Immature natural killer cell (primary cell): ENCODE measurements at places on chromosomes 2 and 18. TPM values are rescaled to one million over a fixed set of nuclear protein-coding genes. Genes with fewer than 3 reads are reported as not detected.

- no peak for DNase-seq
Observed at GRCh38 chr18:38933910-38934510, 1368.4 kb upstream of the CELF4 start.

- DNase-seq: no peak
Observed at GRCh38 chr2:54589340-54590215, 133.5 kb downstream of the SPTBN1 start.

GRCh38 chr2:24771764-24772586, 21.2 kb downstream of the PTRHD1 start:
- no peak for DNase-seq

- no peak for DNase-seq
Observed at GRCh38 chr2:162821176-162821575, 17.4 kb downstream of the KCNH7 start.

Gene DCDC2C
- polyA plus RNA-seq: not detected

DNA sequence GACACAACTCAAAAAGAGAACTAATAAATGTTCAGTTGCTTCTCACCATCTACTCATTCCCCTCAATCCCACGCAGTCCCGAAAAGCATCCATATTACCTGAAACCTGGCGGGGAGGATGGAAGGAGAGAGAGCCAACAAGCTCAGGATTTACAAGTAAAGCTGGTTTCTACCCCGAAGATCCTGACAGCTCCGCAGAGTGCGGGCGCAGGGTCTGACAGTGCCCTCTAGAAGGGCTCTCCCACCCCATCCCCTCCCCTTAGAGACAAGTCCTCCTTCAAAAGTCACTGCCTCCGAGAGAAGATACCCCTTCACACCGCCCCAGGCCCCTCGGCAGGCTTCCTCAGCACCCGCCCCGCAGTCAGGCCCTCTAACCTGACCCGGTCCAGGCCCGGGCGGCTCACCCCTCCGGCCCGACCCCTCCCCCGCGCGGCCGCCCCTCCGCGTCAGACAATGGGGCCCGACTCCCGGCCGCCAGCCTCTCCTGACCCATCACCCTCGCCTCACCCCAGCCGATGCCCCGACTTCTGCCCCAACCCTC, 550 bp downstream of the RAB1A start:
- DNase-seq: no peak

DNA sequence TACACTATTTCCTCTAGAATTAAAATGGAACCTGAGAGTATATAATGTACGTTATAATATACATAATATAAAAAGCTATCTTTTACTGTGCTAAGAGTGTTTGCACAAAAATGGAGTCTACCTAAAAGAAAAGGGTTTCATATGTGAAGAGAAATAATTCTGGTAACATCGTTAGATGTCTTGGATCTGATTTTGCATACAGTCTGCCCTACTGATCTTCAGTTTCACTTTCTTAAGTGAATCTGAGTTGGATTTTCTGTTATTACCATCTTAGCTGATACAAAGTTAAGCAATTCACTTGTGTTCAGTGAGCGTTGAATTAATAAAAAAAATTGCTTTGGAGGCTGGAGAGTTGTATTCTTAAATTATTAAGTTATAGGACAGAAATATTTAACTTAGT, 502.1 kb upstream of the TMEFF2 start:
- no peak for DNase-seq

Gene GAREM2
- polyA plus RNA-seq: 1.4 TPM

GRCh38 chr2:47227532-47228279, 72.6 kb upstream of the STPG4 start:
- DNase-seq: no peak

GRCh38 chr2:86225581-86225980, 26.3 kb downstream of the MRPL35 start:
- no peak for DNase-seq

GRCh38 chr2:3572620-3573019, 2.4 kb upstream of the RPS7 start:
- no peak for DNase-seq

GRCh38 chr2:143841935-143842334, 678.0 kb downstream of the ZEB2 start:
- no peak for DNase-seq

Gene SLC5A7
- polyA plus RNA-seq: not detected

DNA sequence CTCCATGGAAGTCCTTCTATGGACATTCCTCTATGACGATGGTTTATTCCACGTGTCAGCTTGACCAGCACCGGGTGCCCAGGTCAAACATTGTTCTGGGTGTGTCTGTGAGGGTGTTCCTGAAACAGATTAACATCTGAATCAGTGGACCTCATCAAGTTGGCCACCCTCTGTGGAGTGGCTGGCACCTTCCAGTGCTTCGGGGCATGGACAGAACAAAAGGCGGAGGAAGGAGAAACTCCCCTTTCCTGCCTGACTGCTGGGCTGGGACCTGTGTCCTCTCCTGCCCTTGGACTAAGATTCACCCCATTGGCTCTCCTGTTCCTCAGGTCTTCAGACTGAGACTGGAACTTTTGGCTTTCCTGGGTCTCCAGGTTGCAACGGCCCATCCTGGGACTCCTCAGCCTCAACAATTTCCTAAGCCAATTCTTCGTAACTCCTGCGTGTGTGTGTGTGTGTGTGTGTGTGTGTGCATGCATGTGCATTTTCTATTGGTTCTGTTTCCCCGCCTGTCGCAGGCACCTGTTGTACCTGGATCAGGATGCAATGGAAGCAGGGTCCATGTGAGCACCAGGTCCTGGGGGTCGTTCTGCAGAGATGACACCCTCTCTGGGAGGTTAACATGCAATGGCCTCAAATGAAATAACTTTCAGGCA, 357.2 kb upstream of the SALL3 start:
- DNase-seq: no peak

DNA sequence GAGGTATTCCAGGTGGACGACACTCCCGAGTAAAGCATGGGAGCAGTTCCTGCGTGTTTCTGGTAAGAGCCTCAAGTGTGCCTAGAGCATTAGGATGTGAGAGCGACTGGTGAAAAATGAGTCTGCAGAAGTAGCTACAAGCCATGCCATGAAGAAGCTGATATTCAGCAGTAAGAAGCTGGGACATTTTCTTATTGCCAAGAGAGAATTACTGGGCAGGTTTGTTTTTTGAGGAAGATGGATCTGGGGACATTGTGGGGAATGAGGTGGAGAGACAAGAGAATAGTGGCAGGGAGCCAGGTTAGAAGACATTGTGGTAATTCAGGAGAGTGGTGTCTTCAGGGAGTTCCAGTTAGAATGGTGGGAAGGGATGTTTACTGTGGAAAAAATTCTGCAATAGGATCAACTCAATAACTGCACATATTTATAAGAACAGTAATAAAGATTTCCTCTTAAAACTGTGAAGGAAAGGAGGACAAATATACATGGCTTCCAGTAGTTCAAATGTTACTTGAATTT, 38.2 kb downstream of the CRIM1 start:
- no peak for DNase-seq

GRCh38 chr2:85933753-85934594, 45.2 kb upstream of the ST3GAL5 start:
- no peak for DNase-seq

Gene SLC9A4
- not detected for polyA plus RNA-seq

DNA sequence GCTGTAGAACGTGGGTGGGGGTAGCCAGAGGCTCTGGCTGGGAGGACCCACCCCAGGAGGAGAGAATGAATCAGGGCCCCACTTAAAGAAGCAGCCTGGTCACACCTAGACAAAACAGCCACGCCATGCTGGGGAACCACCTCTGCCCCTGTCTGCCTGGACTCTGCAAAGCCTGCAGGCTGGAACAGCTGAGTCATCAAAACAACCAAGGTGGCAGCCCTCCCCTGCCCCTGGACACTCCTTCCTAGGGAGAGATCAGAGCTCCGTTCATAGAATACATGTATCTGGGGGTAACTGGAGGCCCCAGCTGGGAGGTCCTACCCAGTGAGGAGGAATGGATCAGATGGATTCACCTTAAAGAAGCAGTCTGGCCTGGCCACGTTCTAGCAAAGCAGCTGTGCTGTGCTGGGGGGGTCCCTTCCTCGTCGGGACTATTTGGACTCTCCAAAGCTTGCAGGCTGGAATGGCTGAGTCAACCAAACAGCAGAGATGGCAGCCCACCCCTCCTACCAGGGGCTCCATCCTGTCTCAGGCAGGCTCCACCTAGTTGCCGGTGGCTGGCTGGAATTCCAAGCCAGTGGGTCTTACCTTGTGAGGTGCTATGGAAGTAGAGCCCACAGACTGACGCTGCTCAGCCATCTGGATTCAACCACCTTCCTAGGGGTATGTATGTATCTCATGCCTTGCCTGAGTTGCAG, 50.5 kb upstream of the NT5C1B start:
- DNase-seq: no peak

Gene TEKT4
- polyA plus RNA-seq: not detected

- no peak for DNase-seq
Observed at GRCh38 chr2:63662028-63662804, 73.5 kb downstream of the MDH1 start.

DNA sequence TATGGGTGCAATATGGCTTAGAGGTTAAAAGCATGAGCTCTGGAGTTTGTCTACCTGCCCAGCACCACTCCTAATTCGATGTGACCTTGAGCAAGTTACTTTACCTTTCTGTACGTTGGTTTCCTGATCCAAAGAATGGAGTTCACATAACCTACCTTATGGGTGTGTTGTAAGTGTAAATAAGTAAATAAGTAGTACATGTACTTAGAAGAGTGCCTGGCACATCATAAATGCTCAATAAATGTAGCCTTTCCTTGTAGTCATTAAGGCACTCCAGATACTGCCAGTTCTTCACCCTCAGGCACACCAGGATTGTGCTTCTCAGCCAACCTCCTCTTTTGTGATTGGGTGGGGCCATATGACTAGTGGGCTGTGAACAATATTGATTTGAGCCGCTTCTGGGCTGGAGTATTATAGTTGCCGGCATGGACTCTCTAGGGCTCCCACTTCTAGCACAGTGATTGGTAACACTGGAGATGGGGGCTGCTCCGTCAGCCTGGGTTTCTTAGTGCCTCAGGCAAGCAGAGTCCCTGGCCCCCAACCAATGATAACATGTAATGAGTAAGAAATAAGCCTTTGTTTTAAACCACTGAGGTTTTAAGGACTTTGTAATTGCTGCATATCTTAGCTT, 101.7 kb upstream of the NOSTRIN start:
- DNase-seq: no peak

DNA sequence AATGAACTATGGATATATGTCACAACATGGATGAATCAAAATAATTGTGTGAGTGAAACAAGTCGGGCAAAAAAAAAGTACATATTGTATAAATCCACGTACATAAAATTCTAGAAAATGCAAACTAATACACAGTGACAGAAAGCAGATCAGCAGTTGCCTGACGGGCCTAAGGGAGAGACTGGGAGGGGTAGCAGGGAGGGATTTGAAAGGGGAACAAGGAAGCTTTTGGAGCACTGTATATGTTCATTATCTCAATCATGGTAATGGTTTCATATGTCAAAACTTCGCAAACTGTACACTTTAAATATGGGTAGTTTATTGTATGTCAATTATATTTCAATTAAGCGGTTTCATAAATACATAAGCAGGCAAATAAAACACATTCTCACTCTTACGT, 153.8 kb downstream of the ANKRD44 start:
- no peak for DNase-seq

GRCh38 chr2:229731916-229732315, 17.6 kb upstream of the DNER start:
- DNase-seq: no peak
